NCI-H2171 (cell line): ENCODE measurements at places on chromosomes 11 and 22.
A peak's percentile ranks its signal among the peaks of the same experiment; 100 is the strongest.

DNA sequence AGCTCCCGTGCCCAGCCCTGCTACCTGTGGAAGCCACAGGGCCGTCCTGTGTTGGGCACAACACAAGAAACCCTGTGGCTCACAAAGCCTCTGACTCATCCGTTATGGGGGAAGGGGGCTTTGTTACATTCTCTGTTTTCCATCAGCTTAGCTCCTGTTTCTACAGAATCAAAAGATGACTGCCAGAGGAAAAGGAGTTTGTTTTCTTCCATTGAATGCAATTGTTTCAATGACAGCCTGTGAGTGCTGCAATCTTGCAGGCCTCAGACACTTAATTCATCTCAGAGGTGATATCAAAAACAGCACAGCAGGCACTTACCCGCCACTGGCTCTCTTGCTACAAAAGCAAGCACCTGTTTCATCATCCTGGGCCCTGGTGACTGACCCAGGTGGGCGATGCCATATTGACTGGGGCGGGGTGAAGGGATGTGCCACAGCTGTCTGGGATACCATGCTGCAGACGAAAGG, 194.3 kb downstream of the OPCML start:
- DNase-seq = no peak

- DNase-seq = no peak
Measured at GRCh38 chr22:48181263-48181955, 1419.0 kb downstream of the TBC1D22A start.

DNA sequence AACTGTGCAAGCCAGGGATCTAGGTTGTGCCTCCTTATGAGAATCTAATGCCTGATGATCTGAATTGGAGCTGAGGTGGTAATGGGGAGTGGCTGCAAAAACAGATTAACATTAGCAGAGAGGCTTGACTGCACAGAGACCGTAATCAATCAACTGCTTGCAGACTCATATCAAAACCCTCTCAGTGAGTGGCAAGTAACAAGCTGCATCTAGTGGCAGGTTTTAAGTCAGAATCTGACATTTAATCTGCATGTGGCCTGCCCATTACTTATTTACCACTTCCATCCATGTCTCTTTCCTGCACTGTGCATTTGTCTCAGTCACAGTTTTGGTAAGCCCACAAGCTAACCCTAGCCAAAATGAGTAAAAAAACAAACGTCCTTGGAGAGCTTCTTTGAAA, 11.2 kb downstream of the C11orf58 start:
- DNase-seq = no peak

DNA sequence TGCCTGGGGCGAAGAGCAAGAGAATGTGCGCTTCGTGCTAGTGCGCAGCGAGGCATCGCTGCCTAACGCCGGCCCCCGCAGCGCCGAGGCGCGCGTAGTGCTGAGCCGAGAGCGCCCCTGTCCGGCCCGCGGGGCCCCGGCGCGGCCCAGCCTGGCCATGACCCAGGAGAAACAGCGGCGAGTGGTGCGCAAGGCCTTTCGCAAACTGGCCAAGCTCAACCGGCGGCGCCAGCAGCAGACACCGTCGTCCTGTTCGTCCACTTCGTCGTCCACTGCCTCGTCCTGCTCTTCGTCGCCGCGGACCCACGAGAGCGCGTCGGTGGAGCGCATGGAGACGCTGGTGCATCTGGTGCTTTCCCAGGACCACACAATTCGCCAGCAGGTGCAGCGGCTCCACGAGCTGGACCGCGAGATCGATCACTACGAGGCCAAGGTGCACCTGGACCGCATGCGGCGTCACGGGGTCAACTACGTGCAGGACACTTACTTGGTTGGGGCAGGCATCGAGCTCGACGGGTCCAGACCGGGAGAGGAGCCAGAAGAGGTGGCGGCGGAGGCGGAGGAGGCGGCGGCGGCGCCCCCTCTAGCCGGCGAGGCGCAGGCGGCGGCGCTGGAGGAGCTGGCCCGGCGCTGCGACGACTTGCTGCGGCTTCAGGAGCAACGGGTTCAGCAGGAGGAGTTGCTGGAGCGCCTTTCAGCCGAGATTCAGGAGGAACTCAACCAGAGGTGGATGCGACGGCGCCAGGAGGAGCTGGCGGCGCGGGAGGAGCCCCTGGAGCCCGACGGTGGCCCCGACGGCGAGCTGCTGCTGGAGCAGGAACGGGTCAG, 1.0 kb downstream of the RASSF10 start:
- no peak for DNase-seq

DNA sequence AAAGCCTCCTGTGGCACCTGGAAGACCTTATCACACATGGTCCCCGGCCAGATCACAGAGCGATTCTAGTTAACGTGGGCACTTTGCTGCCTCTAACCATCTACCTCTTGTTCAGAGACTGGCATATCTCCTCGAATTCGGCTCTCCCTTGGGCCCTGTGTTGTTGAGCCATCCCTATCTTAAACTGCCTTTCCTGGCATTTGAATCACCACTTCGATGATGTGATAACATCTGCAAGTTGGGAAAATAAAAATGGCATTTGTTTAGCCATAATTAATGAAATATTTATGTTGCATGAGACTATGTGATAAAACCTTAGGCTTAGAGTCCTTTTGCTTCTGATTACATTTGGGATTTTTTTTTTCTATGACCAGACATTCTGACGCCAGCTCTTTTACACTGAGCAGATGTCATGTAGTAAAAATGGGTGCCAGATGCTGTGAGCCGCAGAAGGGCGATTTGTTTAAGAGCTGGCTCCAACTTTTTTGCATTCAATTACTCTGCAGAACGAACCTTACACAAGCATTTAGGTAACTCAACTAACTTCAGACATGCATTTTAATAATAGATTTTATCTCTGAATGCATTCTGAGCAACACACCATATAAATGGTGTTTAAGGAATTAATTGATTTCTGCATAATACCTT, 58.5 kb upstream of the PARVA start:
- DNase-seq = peak; percentile 83

DNA sequence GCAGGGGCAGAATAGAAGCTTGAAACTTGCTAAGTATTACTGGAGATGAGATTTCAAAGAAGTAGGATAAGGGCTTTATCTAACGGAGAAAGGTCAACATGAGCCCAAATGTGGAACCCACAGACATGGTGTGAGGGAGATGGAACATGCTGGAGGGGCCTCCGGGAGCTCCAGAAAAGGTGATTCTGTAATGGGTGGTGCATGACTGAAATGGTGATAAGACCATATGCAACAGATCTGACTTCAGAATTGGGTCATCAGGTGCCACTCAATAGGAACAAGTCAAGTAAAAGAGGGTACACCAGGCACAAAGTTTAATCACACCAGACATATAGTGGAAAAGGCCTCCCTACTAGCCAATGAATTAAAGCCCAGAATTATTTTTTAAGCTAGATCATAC, 7.9 kb upstream of the CEP295 start:
- DNase-seq = no peak

GRCh38 chr11:43899094-43899493, 18.5 kb downstream of the ALKBH3 start:
- no peak for DNase-seq

- DNase-seq = no peak
Measured at GRCh38 chr11:12840871-12841660, 166.8 kb downstream of the TEAD1 start.

DNA sequence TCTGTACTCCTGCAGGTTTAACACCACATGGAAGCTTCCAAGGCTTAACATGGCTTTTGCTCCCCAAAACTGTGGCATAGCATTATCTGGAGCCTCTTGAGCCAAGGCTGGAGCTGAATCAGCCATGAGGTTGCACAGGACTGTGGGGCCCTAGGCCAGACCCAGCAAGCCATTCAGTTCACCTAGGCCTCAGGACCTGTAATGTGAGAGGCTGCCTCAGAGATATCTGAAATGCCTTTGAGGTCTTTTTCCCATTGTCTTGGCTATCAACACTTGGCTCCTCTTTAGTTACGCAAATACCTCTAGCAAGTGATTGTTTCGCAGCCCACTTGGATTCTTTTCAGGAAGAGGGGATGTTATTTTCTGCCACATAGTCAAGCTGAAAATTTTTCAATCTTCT, 72.0 kb downstream of the VPREB1 start:
- DNase-seq = no peak

DNA sequence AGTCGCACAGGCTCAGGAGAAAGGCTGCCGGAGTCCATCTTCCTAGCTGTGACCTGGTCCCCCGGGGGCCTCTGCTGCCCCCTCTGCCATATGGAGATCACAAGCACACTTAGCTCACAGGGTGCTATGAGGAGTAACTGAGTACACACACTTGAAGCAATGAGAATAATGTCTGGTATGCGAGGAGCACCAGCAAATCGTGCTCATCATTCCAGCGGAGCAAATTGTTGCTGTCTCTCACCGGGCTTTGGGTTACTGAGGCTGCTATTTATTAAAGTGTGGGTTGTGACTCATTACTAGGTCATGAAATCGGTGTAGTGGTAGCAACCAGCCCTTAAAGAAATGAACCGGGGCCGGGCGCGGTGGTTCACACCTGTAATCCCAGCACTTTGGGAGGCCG, 48.1 kb upstream of the EIF3D start:
- no peak for DNase-seq

DNA sequence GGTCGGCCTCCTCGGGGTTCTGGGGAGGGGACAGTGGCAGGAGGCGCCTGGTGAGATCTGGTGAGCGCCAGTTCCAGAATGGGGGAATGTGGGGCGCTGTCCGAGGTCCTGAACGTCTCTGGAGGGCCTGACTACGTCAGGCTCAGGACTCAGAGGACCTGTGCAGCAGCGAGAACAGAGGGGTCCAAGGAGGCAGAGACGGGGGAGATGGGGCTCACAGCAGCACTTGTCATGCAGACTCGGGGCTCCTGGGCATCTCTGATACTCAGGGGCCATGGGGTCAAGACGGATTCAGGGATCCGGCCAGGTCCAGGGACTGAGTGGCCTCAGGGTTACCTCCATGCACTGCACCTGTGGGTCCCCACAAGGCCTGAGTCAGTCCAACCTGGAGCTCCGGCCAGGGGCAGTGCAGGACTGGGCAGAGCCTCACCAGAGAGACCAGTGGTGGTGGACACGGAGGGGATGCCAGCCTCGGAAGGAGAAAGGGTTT, 92.2 kb downstream of the BRD1 start:
- no peak for DNase-seq

DNA sequence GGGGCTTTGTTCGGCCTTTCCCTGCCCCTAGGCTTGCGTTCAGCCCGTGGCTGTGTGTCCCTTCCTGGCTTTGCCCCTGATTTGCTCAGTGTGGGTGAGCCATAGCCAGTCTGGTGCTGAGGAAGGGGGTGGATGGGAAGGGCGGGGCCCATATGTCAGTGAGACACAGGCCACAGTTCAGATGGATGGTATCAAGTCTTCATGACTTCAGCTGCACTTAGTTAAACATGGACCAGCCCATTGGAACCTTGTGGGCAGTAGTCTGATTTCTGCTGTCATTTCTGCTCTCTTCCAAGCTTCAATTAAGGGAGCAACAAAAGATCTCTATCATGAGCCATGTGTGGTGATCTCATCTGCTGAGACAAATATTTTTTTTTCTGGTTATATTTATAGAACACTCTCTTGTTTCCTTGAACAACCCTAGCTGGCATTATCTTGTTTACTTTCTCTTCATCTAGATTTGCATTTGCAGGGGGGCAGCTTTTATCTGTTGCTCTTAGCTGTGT, 21.6 kb upstream of the PEX26 start:
- DNase-seq = no peak

DNA sequence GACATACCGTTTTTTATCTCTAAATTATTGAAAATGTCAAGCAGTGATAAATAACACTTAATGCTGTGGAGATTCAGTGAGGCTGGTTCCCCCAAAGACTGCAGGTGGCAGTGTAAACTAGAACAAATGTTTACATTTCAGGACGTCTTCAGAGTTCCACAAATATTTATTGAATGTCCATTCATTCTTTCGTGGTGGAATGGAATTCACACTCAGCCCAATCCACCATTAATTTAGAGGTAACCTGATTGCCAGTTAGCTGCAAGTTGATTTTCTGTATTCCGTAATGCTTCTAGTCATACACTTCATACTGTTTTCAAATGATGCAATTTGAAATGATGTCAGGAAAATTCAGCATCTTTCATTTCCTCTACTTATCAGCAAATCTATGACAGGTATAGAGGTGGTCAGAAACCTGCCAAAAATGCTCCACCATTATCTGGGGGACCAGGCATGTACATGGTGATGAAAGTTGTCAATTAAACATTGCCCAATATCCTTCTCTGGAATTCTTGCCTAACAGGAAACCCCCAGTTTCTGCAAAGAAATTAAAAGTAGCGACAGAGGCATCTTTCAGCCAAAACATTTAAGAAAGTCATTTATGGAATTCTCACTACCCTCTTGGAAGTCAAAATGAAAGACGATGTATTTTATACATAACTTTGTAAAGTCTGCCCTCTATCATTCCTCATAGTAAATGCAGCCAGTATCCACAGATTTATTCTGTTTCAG, 94.3 kb upstream of the BMAL1 start:
- DNase-seq = peak; percentile 8

GRCh38 chr11:1480191-1480554, 6.4 kb downstream of the MOB2 start:
- no peak for DNase-seq

GRCh38 chr22:38422611-38423511, 32.1 kb downstream of the KCNJ4 start:
- DNase-seq = peak; percentile 90

DNA sequence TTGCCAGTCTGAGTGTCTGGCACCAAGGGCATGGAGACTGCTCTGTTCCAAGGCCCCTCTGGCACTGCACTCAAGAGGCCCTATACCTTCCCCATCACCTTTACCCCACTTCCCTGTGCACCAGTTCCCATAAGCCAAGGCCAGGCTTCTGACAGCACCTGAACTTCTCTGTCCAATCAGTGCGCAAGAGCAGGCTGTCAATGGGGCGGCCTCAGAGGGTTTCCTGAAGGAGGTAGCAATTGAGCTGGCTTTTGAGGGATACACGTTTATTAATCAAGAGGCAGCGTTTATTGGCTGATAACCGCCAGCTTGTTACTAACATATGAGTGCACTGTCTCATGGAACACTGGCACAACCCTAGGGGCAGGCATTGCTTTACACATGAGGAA, 2.1 kb downstream of the SH3BP1 start:
- DNase-seq = no peak

- no peak for DNase-seq
Measured at GRCh38 chr11:72112978-72113808, 698 bp upstream of the ANAPC15 start.

- DNase-seq = no peak
Measured at GRCh38 chr11:44952082-44952481, 1.4 kb upstream of the TP53I11 start.

- DNase-seq = no peak
Measured at GRCh38 chr11:1559111-1559951, 12.7 kb downstream of the DUSP8 start.

- no peak for DNase-seq
Measured at GRCh38 chr11:44030996-44031395, 16.8 kb upstream of the ACCSL start.
